ENCODE measurements at places on chromosomes 12 and 14.

DNA sequence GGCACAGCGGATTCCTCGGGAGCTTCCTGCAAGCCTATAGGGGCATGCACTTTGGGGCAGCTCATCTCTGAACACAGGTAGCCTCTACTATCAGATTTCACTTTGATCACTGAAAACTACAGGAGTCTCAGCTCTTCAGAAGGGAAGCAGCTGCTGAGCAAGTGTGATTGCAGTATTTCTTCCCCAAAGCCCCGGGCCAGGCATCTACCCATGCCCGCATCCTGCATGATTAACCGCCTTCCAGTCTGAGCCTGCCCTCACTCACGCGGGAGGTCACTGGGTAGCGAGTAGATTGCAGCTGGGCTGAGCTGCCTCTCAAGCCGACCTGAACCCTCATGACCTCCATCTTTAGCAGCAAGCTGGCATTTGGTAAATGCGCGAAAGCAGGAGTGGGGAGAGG lies 334.7 kb downstream of the DPF3 start:
- no peak for DNase-seq

- no peak for DNase-seq
Observed at GRCh38 chr14:93967637-93968250, 8.6 kb downstream of the ASB2 start.

DNA sequence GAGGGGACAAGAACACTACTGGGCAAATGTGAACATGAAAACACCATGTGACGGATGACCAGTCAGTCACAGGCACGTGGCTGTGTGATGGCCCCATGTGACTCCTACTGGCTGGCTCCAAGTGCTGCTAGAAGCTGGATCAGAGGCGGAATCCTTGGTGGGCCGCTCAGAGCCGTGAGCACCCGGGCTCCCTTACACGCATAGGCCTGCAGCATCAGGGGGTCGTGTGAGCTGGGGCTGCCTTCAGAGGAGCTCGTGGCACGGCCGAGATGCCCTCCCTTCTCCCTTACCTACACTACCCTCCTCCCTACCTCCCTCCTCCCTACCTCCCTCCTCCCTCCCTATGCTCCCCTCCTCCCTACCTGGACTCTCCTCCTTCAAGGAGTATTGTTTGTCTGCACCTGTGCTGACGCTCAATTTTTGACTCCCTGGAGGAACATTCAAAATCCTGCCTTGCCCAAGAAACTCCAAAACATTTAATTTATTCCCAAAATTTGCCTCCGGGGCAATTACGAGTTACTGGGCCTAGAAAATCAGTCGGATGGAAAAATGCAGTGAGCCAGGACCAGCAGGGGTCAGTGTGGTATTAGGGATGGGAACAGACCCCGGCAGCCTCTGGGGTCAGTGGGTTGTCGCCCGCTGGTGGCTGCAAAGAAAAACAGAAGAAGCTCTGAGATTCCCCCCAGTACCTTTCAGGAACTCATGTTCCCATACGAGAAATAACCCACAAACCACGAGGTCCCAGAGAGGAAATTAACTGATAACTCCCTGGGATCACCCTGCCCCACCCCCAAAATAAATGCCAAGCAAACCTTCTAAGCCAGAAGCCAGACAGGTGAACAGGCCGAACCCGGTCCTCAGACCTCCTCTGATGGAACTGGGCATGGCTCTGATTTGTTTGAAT lies 61.3 kb downstream of the C14orf132 start:
- no peak for DNase-seq

GRCh38 chr12:124168016-124168786 lies 126.7 kb upstream of the RFLNA start:
- DNase-seq = no peak

DNA sequence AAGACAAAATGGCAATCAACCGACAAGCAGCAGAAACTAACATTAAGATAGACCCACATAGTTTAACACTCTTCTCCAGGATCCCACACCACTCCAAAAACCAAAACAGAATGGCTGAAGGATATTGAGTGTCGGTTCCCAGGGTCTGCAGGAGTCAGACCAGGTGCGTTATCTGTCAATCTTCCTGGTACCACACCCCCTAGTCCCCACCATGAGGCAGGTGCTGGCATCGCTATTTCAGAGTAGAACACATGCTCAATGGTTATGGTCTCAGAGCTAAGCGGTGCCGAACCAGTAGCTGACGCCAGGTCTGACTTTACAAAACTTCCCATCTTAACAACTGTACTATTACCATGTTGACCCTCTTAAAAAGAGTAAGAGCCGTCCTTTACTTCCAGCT lies 10.2 kb downstream of the STX2 start:
- DNase-seq = no peak

- DNase-seq = no peak
Observed at GRCh38 chr12:100403446-100403845, 46.6 kb downstream of the SLC17A8 start.

DNA sequence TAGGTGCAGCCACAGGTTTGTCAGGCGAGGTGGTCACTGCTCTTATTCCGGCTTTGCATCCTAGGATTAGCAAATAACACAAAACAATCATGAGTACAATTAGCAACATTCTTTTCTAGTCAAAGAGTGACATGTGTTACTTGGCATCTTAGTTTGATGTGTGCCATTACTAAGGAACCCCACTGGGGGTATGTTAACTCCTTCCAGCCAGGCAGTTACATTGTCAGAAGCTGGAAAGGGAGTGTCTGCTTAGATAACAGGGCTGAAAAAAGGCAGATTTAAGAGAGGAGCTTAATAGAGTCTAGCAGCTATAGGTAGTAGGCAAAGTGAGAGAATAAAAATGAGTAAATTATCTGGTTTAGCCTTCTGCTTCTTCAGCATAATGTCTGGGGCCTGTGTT lies 30.5 kb upstream of the METAP2 start:
- DNase-seq = no peak

- no peak for DNase-seq
Observed at GRCh38 chr12:5560265-5560664, 128.4 kb downstream of the NTF3 start.

- no peak for DNase-seq
Observed at GRCh38 chr14:85248881-85249635, 280.9 kb upstream of the FLRT2 start.

DNA sequence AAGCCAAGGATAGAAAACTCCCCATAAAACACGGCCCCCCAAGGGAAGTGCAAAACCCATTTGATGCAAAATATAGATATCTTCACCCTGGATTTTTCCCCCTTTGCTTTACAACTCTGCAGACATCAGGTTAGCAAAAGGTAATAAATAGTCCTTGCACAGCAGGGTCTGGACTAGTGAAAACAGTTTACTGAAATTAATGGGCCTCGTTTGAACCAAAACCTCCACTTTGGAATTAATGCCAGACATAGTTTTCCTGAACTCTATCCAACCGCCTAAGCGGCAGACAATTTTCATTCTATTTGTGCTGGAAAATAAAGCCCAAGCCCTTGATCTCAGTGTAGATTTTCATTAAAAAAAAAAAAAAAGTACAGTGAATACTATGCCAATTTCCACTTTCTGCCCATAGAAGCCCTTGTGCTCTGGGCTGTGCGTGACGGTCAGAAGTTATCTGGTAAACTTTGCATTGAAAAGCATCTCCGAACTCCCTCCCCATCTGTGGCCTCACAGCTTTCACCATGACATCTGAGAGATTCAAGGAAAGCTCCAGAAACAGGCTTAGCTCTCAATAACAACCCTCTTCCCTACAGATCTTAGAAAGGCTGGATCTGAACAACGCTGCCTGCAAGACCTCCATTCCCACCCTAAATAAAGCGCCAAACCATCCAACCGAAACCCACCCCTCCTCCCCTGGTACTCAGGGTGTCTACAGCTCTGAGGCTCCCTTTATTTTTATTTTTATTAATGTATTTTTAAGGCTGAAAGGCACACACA lies 11.0 kb upstream of the IRF2BPL start:
- DNase-seq = no peak

GRCh38 chr12:2653461-2653965 lies 141.3 kb upstream of the FKBP4 start:
- no peak for DNase-seq

DNA sequence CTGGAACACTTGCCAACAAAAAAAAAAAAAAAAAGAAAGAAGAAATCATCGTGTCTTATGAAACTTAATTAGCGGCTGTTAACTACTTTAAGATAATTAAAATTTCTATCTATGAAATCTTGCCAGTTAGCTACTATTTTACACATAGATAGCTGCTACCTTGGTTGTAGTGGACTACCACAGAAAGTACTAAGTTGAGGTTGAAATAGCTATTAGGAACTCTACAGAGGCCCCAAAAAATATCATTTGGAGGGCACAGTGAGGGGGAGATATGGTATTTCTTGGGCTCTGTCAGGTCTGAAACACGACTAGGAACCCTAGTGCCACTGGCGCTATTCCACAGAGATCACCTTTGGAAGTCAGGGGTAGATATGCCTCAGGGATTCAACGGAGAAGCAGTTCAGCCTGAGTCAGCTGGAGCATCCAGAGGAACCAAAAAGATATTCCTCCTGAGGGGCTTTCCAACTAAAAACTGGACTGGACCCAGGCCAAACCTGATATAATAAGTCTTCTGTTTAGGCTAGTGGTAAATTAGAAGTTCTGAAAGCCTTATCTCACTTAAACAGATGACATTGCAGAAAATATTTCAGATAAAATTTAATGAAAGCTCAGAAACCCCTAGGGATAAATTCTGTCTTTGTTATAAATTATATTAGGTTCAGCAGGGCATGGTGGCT lies 126.1 kb downstream of the EPS8 start:
- no peak for DNase-seq

- no peak for DNase-seq
Observed at GRCh38 chr12:115771065-115771464, 506.4 kb downstream of the MED13L start.

DNA sequence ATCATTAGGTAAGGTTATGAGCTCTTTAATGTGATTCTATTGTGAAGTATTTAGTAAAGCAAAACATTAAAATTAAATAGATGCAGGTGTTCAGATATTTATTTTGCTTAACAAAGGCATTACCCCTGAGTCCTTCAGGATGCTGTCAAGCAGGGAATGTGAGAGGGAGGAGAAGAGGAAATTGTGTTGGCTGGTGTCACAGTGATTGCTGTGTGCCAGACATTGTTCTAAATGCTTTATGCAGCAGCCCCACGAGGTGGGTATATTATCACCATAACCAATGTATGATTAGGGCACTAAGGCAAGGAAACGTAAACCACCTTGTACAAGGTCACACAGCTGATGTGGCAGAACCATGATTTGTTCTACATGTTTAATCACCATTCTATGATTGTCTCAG lies 80.1 kb downstream of the STAB2 start:
- no peak for DNase-seq

- no peak for DNase-seq
Observed at GRCh38 chr12:65900912-65901672, 76.8 kb downstream of the HMGA2 start.

GRCh38 chr14:87996291-87996592 lies 3.3 kb upstream of the GALC start:
- no peak for DNase-seq

- no peak for DNase-seq
Observed at GRCh38 chr12:57940052-57940914, 1.1 kb upstream of the ATP23 start.

DNA sequence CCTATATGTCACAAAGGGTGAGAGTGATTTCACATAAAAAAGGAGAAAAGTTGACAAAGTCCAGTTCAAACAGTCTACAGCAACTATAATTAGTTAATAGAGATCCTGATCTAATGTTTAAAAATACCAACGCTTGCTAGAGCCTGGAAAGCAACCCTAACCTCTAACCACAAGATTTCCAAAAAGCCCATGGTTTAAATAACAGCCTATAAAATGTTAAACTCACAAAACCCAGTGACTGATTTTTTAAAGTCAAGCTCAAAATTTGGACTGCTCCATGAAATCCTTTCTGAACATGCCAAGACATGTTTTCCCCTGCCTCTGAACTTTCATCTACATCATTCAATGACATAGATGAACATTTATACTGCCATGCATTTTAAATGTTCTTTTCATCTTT lies 81.6 kb downstream of the PLEKHG7 start:
- peak; percentile 75 for DNase-seq

DNA sequence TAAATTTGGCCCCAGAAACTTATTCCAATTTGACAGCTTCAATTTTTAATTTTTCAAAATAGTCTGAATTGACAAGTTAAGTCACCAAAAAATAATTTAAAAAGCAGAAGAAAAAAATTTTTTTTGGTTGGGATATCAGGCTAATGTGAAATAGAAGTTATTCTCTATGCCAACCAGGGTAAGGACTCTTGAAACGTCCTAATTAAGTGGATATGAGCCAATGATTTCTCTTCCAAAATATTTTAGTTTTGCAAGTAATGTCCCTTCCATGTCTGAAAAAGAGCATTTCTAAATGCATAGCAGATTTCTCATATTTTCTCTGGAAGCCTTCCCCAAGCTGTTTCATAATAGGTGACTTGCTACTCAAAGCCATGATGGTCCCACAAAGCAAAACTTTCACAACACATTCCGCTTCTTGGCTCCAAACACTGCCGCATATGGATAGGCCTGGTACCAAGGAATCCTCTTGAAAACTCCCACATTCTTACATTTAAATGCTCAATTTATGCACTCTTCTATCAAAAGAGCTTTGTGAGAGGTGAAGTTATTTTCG lies 65.1 kb downstream of the SIX6 start:
- DNase-seq = peak; percentile 40

GRCh38 chr14:68491793-68492192 lies 301.1 kb downstream of the ZFP36L1 start:
- DNase-seq = no peak

GRCh38 chr12:94813314-94813713 lies 163.0 kb upstream of the TMCC3 start:
- no peak for DNase-seq

- DNase-seq = no peak
Observed at GRCh38 chr14:89091781-89092180, 267.3 kb downstream of the TTC8 start.

- no peak for DNase-seq
Observed at GRCh38 chr12:62772416-62772955, 162.5 kb downstream of the PPM1H start.

DNA sequence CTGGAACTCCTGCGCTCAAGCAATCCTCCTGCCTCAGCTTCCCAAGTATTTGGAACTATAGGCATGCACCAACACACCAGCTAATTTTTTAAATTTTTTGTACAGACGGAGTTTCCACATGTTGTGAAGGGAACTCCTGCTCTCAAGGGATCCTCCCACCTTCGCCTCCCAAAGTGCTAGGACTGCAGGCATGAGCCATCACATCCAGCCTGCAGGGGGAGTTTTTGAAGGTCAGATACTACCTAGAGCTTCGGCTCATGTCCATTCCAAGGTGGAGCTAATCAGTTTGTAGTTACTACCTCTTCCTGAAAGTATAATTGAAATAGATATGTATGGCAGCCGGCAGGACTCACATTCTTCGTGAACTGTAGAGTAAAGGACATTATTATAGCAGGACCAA lies 3.7 kb upstream of the TAS2R19 start:
- DNase-seq = no peak

DNA sequence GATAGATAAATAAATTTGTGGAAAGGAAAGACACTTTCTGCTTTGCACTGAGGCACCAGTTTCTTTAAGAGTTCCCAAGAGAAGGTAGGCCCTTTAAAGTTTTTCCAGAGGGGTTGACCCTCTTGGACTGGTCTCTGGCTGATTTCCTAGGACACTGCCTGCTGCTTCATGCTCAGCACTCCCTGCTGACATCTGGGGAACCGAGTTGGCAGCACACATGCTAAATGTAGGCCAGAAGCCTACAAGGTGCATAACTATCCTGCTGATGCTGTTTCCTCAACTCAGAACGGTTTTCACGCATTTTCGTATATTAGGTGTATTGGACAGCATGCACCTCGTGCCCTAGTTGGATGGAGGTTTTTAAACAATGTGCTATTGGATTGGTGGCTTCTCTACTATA lies 887.2 kb upstream of the SEL1L start:
- no peak for DNase-seq

- no peak for DNase-seq
Observed at GRCh38 chr12:69123919-69124638, 115.3 kb upstream of the CPSF6 start.

Measured in BJ (cell line).